ENCODE measurements at places on chromosomes 16 and 17. TPM values are rescaled to one million over a fixed set of nuclear protein-coding genes. Genes with fewer than 3 reads are reported as not detected.

GUCY2D gene
- total RNA-seq, result 0.46 TPM

PTGES3L gene
- total RNA-seq, result 0.24 TPM

- no peak for DNase-seq
Measured at GRCh38 chr17:65593855-65594845, 32.7 kb upstream of the AXIN2 start.

GRCh38 chr17:37100231-37100630 is 151.5 kb downstream of the AATF start:
- DNase-seq, result no peak

DNA sequence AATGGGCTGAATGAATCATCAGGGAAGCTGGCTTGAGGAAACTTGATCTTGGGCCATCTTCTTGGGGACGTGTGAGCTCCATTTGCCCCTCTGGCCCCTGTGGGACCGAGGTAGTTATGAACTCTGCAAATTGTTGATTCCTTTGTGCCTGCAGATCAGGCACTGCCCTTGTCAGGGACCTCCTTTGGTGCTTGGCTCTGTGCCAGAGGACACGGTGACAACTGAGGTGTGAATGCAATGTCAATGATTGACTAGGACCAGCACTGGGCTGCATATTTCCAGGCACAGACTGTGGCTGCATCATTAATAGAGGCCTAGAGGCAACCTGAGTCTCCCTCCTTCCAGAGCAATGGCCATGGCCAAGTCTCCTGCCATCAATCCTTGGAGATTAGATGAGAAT is 23.8 kb downstream of the PDILT start:
- no peak for DNase-seq

MYLK3 gene
- total RNA-seq, result 0.90 TPM

- no peak for DNase-seq
Measured at GRCh38 chr16:89374393-89374960, 115.9 kb downstream of the ANKRD11 start.

GRCh38 chr17:58671969-58672368 is 19.9 kb downstream of the TEX14 start:
- DNase-seq, result no peak

- peak; percentile 67 for DNase-seq
Measured at GRCh38 chr16:70430667-70431536, 8.0 kb downstream of the ST3GAL2 start.

DNA sequence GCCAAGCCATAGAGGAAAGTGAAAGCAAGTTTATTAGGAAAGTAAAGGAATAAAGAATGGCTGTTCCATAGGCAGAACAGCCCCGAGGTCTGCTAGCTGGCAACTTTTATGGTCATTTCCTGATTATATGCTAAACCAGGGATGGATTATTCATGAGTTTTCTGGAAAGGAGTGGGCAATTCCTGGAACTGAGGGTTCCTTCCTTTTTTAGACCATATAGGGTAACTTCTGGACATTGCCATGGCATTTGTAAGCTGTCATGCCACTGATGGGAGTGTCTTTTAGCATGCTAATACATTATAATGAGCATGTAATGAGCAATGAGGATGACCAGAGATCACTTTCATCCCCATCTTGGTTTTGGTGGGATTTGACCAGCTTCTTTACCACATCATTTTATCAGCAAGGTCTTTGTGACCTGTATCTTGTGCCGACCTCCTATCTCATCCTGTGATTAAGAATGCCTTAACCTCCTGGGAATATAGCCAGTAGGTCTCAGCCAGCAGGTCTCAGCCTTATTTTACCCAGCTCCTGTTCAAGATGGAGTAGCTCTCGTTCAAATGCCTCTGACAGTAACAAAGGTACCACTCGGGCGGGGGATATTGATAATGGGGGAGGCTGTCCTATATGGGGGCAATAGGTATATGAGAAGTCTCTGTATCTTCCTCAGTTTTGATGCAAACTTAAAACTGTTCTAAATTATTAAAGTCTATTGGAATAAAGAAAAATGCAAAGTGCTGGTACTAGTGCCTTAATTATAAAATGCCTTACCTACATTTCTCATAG is 38.9 kb upstream of the HELZ start:
- no peak for DNase-seq

GRCh38 chr16:27597361-27597760 is 47.4 kb downstream of the KATNIP start:
- no peak for DNase-seq

DNA sequence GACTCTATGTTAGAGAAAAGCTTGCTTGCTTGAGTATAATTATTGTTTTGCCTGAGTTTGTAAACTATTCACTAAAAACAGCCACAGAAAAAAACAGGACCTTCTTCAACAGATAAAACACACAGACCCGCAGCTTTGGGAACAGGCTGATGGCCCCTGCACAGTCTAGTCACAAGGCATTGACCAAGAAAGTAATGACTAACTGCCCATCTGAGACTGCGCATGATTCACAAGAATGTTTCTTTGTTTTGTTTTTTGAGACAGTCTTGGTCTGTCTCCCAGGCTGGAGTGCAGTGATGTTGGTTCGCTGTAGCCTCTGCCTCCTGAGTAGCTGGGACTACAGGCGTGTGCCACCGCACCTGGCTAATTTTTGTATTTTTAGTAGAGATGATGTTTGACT is 2.8 kb upstream of the ZKSCAN2 start:
- no peak for DNase-seq

DNA sequence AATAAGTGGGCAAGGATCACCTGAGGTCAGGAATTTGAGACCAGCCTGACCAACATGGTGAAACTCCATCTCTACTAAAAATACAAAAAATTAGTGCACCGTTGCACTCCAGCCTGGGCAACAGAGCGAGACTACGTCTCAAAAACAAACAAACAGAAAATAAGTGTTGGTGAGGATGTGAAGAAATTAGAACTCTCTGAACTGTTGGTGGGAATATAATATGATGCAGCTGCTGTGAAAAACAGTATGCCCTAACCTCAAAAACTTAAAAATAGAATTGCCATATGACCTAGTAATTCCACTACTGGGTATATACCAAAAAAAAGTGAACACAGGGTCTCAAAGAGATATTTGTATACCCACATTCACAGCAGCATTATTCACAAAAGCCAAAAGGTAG is 26.1 kb downstream of the GLG1 start:
- no peak for DNase-seq

All from activated T-cell treated with anti-CD3 and anti-CD28 coated beads, Interleukin-2, amount 50 U/mL, for 4 hours (primary cell).